Progenitor cell of endocrine pancreas (in vitro differentiated cells): ENCODE measurements at places on chromosomes 4 and X.

- no peak for DNase-seq
Observed at GRCh38 chr4:75655562-75655961, 17.6 kb downstream of the G3BP2 start.

DNA sequence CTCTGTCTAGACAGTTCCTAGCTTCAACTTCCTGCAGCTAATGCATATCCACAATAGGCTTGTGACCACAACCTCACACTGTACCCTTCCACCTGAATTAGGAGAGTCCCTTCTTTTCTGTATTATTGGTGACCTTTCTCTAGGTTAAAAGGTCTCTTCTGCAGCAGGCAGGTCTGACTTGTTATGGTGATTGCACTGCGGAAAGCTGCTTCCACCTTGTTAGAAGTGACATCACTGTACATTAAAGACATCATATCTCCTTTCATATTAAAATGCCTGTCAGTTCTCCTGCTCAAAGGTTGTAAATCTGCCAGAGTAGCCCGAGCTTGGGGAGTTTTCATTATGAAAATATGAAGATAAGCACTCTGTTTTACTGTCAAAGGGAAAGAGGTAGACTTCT, 21.5 kb upstream of the LSM6 start:
- no peak for DNase-seq

DNA sequence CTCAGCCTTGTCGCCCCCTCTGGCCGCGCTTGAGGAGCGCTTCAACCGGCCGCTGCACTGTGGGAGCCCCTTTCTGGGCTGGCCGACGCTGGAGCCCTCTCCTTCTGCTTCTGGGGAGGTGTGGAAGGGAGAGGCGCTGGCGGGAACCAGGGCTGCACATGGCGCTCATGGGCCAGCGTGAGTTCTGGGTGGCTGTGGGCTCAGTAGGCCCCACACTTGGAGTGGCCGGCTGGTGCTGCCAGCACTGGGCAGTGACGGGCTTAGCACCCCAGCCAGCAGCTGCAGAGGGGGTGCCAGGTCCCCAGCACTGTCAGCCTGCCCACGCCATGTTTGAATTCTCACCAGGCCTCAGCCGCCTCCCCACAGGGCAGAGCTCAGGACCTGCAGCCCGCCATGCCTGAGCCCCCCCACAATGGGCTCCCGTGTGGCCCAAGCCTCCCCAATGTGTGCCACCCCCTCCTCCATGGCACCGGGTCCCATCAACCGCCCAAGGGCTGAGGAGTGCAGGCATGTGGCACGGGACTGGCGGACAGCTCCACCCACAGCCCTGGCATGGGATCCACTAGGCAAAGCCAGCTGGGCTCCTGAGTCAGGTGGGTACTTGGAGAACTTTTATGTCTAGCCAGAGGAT, 615.2 kb downstream of the TRIML1 start:
- no peak for DNase-seq

DNA sequence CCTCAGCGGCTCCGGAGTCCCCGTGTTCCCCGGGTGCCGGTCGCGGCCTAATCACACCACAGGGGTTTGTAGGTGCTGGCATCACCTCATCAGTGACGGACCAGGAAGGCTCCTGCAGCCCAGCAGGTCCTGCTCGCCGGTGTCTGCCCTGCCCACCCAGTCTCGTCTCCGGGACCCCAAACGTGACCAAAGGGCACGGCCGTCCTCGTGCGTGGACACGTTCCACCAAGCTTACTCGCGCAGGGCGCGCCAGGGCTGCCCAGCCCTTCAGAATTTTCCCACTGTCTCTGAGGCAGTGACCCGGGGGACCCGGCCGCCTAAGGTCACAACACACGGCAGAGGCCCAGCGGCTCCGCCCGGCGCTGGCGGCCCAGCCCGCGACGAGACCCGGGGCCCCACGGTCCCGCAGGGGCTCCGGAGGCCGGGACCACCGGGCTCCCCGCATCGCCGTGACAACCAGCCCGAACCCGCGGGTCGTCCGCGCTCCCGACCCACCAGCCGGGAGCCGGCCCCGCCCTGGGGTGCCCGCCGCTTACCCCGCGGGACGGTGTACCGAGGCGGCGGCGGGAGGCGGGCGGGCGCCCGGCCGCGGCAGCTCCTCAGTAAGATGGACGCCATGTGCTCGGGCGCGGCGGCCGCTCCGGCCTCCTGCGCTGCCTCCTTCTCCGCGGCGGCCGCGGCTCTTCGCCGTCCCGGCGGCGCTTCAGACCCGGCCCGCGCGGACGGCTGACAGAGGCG, 454 bp downstream of the LETM1 start:
- DNase-seq = peak; percentile 25

GRCh38 chr4:53992785-53993184, 71.6 kb downstream of the CHIC2 start:
- no peak for DNase-seq
